ENCODE measurements at places on chromosomes 6 and 20. TPM values are rescaled to one million over a fixed set of nuclear protein-coding genes. Genes with fewer than 3 reads are reported as not detected.

IL17A gene
- total RNA-seq, result not detected

CCND3 gene
- total RNA-seq, result 8.6 TPM

SAMD10 gene
- 2.4 TPM for total RNA-seq

SRSF12 gene
- 0.14 TPM for total RNA-seq

RGS17 gene
- 11.3 TPM for total RNA-seq

CNR1 gene
- total RNA-seq, result not detected

HCK gene
- not detected for total RNA-seq
